ENCODE measurements at places on chromosomes 4 and X.

DNA sequence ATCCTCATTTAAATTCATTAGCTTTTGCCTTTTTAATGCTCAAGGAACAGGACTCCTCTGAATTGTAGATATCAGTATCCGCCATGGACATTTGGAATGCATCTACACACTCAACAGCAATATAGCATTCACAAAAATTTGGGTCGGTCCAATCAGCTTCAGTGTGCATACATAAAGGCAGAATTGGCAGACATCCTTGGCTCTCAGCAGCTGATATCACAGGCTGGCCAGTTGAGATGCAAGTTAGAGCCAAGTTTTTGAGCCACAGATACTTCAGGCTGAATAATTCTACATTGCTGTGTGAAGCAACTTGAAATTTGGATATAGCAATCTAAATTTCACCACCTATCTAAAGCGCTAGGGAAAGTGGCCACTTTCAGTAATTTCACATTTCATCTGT, 821.1 kb downstream of the PCDH19 start:
- DNase-seq, result no peak

DNA sequence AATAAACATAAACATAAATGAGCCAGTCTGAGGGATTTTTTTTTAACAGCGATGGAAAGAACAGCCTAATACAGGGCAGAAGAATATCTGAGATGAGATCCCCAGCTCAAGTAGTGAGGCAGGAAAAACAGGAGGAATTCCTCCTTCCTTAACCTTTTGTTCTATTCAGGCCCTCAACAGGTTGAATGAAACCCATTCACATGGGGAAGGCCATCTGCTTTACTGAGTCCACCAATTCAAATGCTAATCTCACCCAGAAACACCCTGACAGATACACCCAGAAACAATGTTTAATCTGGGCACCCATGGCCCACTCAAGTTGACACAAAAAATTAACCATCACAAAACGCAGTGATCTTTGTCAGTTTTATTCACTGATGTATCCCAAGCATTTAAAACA, 45.5 kb downstream of the SMIM31 start:
- no peak for DNase-seq

- peak; percentile 73 for DNase-seq
Observed at GRCh38 chr4:10018818-10019461, 2.4 kb downstream of the SLC2A9 start.

DNA sequence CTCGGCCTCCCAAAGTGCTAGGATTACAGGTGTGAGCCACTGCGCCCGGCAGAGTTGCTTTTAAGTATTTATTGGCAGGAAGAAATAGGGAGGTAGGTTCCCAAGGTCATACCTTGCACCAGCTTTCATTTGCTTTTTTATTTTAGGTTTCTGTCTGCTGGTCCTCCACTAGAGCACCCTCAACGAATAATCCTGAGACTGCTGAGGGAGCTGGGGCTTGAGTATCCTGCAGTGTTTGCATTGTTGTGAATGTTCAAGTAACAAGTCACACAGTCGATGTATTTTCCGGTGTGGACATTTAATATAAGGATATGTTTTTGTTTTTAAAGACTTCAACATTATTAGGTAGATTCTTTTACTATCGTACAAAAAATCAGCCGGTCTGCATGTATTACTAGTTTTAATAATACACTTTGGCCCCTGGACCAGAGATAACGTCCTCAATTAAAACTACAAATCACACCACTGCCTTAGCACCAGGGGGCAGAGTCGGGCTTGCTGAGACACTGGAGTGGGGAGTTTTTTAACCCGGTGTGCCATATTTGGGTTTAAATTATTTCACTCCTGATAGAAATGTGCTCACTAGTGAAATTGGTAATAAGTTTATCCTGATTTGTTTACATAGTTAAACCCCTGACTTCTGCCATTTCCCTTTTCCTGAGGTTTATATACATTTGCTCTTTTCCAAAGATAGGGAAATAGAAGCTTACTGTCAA, 11.6 kb downstream of the SMIM20 start:
- DNase-seq, result no peak

DNA sequence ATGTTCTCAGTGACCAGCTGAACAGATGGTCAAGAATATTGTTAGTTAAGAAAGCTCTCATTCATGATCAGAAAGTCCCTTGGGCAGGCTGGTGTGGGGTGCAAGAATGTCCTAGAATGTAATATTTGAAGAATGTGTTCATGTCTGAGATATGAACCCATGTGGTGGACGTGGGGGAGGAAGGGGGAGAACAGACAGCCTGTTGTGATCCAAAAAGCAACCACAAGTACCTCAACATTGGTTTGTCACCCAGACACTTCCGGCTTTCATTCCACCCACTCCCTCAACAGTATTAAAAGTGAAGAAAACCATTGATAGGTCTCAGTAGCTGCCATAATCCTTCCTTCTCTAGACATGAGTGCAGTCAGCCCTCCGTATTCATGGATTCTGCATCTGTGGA, 82.2 kb downstream of the MAML3 start:
- no peak for DNase-seq

DNA sequence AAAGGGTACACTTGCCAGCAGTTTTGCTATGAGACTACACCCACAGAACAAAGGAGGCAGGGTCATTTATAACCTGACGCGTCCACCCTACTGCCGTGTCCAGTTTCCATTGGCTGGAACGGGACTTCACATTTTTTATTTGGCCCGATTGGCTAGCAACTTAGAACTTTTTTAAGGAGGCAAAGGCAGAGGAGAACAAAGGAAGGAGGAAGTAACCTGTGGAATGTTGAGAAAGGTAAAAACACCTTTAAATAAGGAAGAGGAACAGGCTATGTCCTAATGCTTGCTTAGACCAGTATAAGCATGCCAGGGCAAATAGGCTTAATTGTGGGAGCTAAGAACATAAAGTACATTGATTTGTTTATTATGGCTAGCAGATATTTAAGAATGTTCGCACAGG, 18.7 kb downstream of the KDM6A start:
- DNase-seq, result no peak

DNA sequence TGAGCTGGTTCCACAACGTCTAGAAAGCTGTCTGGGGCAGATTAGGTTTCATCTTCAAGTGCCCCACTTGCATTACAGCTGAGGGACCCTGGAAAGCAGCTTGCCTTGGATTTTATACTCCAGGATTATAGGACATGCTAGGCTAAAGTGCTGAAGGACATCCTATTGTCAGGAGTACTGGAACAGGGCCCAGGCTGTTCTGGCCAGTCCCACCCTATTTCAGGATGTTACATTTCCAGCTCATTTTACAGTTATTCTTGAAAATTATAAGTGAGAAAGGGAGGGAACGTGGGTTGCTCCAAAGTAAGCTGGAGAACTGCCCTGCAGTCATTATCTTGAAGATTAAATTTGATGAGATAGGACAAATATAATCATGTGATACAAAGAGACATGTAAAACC, 71.0 kb upstream of the UGT8 start:
- no peak for DNase-seq

- DNase-seq, result no peak
Observed at GRCh38 chr4:47474799-47475198, 10.3 kb upstream of the ATP10D start.

DNA sequence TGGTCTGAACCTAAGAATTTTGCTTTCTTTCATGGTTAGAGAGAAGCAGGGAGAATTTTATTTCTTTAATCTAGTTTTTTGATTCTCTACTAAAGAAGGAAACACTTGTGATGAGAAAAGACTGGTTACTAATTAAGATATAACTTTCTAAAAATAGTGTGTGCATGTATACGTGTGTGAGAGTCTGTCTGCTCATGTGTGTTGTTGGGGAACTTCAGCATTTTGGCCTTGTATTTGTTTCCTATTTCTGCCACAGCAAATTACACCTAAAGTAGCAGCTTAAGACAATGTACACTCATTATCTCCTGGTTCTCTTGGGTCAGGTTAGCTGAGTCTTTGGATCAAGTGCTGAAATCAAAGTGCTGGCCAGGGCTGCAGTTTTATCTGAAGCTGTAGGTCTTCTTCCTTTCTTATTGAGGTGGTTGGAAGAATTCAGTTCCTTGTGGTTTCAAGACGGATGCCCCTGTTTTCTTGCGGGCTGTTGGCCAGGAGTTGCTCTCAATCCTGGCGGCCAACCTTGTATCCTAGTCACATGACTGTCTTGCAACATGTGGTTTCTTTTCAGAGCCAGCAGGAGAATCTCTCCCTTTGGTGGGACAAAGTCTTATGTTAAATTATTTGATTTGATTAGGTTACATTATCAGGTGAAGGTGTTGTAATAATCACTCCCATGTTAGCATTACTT, 188.4 kb upstream of the CLNK start:
- no peak for DNase-seq

- no peak for DNase-seq
Observed at GRCh38 chr4:109877400-109877799, 29.5 kb downstream of the LRIT3 start.

GRCh38 chr4:189502841-189503435, 437.7 kb upstream of the FRG1 start:
- DNase-seq, result no peak

GRCh38 chr4:176150356-176150682, 45.1 kb downstream of the SPATA4 start:
- no peak for DNase-seq

DNA sequence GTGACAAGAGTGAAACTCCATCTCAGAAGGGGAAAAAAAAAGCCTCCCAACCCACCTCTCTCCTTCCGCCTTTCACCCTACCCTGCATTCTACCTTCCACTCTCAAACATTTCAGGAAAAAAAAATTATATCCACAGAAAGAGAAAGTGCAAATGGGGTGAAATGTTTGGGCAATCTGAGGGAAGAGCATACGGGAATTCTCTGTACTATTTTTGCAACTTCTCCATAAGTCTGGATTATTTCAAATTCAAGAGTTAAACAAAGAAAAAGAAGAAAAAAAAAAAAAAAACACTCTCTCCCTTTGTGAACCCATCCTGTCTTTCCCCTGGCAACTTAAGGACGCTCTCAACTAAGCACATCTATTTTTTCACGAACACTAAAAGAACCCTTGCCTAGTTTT, 41.3 kb downstream of the AFAP1 start:
- DNase-seq, result no peak

DNA sequence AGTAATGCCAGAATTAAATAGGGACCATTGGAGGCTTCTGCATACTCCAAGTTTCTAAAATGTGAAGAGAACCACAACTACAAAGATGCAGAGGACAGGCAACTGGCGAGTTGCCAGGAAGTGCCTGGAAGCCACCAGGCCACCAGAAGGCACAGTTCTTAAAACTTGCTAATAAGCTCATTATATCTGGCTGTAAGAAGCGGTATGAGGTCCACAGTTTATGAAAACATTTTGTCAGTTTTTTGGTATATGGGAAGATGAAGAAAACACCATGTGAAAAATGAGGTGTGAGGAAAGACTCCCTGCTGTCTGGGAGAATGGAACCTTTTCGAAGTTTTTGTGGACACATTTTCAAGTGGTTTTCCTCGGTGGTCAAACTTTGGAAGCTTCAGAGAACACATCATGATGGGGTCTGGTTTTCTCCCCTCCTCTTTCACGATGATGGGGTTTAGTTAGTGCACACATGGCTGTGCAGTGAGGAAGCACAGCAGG, 202.7 kb downstream of the NR3C2 start:
- no peak for DNase-seq

DNA sequence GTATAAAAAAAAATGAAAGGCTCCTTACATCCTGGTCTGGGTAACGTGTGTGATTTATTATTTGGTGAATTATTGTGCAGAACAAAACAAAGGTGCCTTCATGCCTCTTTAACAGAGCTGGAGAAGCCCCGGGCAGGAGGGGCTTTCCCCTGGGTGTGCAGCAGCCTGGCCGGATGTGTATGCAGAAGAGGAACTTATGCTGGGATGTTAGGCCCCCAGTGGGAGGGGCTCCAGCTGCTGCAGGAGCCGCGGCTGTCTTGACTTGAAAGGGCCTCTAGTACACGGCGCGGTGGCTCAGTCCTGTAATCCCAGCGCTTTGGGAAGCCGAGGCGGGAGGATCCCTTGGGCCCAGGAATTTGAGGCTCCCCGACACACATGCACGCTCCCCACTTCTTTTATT, 16.0 kb downstream of the CCNQ start:
- peak; percentile 27 for DNase-seq

DNA sequence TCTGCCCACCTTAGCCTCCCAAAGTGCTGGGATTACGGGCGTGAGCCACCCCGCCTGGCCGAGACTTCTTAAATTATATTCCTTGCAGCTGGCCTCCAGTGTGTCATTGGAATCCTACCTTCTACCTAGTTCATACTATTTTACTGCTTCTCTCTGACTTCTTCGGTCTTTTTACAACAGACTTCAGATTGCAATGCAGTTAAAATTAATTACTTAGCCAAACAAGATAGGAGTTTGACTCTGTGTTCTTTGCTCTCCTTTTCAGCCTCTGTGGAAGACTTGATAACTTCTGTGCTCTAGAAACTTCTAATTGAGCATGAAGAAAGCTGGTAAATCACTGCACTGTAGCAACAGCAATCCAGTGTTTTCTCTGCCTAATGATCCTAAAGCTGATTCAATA, 199.5 kb downstream of the GASK1B start:
- DNase-seq, result no peak

Measured in stimulated activated CD8-positive, alpha-beta memory T cell treated with anti-CD3 and anti-CD28 coated beads, Interleukin-2, amount 100 ng/mL, for 1 hour (primary cell).